ENCODE measurements at places on chromosomes 16 and 17.

DNA sequence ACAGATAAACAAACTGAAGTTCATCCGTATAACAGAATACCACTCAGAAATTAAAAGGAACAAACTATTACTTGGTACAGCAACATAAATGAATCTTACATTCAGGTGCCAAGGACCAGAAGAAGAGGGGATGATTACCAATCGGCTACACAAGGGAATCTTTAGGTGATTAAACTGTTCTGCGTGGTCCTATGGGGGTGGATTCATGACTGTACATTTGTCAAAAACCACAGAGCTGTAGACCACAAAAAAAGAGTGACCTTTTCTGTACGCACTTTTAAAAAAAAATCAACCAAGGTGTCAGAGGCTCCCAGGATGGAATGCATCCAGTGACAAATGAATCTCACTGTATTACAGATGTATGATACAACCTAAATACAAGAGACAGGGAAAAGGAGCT lies 110.8 kb downstream of the CDYL2 start:
- DNase-seq, result no peak

- DNase-seq, result no peak
Measured at GRCh38 chr16:11681976-11682654, 13.9 kb downstream of the SNN start.

DNA sequence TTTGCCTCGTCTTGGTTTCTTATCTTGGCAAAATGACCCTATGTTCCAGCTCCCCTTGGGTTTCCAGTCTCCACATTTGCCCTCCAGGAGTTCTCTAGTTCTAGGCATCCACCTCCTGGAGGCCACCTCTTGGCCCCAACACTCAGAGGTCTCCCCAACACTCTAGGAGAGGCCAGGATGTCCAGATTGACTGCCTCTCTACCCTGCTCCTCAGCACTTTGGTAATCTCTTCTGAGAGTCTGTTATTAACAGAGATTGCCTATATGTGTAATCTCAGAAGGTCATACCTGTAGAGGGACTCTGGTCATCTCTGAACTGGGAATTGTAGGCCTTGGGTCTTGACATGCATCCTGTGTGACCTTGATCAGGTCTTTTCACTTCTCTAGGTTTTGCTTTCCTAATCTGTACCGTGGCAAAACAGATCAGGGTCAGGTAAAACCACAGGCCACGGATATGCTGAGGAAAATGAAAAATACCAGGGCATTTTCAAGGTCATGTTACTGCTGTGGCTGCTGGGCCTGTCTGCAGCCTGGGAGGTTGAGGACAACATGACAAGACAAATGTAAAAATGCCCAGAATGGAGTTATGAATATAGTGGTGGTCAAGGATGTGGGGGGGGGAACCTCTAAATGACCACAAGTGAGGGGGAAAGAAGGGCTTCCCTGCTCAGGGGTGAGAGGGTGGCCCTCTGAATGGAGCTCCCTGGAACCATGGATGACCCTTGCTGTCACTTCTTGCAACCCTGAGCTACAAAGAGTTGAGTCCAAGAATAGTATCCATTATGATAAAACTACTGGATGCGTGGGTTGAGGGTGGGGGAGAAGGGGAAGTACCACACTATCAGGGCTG lies 5.0 kb upstream of the CCL4L2 start:
- no peak for DNase-seq

- DNase-seq, result peak; percentile 73
Measured at GRCh38 chr16:86806838-86807351, 228.5 kb downstream of the FOXL1 start.

DNA sequence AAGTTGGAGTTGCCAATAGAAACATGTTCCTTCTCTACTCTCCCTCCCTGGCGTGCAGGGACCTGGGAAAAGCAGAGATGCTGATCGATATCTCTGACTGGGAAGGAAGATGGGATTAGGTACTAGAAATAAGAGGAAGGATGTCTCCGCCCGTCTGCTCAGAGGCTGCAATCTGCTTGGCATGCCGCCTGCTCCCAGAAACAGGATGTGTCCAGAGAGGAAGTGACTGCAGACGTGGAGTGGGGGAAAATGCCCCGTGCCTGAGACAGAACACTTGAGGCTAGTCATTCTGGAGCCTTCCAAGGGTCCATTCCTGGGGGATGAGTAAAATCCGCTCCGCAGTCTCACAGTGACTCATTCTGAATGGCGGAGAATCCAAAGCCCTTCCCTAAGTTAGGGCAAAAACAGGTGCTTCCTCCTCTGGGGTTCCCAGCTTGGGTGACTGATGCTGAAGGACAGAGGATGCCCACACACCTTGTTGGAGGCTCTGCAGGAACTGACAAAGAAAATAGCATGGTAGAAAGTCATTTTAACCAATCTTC lies 45.0 kb upstream of the SMURF2 start:
- no peak for DNase-seq

DNA sequence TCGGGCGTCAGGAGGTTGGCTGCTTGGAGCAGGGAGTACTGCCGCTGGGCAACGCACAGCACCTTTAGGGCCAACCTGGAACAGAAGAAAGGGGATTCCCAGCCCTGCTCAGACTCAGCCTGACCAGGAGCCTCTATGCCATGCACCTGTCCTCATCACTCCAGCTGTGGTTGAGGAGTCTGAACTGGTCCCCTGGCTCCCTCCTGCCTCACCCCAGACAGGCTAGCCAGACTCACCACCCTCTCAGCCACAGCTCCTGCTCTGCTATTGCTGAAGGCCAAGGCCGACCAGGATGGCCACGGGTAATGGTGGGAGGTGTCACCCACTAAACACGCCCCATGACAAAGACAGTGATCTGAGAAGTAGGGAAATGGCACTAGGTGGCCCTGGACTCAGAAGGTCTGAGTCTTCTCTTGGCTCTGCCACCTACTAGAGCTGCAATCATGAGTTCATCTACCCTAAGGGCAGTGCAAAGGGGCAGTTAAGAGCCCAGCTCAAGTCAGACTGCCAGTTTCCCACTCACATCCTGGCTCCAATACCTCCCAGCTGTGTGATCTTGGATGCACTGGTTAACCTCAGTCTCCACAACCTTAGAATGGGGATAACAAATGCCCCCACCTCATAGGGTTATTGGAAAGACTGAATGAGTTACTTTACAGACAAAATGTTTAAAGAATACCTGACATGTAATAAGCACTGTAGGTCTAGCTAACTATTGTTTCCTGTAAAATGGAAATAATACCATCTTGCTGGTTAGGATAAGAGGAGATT lies 13.8 kb upstream of the GFAP start:
- no peak for DNase-seq

- DNase-seq, result no peak
Measured at GRCh38 chr16:55906123-55906522, 30.9 kb upstream of the CES5A start.

DNA sequence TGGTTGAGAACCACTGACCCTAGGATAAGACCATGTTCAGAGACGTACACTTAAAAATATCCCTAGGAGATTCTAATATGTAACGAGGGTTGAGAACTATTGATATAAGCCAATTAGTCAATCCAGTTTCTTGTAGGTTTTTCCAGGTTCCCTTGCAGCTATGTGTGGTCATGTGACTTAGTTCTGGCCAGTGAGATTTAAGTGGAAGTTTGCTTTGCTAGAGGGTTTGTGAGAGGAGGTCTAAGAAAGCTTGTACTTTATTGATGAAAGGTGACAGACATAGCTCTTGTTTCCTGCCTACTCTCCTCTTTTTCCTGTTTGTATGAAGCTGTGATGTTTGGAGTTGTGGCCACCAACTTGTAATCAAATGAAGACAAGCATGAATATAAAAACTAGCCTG lies 110.1 kb upstream of the SIAH1 start:
- no peak for DNase-seq

DNA sequence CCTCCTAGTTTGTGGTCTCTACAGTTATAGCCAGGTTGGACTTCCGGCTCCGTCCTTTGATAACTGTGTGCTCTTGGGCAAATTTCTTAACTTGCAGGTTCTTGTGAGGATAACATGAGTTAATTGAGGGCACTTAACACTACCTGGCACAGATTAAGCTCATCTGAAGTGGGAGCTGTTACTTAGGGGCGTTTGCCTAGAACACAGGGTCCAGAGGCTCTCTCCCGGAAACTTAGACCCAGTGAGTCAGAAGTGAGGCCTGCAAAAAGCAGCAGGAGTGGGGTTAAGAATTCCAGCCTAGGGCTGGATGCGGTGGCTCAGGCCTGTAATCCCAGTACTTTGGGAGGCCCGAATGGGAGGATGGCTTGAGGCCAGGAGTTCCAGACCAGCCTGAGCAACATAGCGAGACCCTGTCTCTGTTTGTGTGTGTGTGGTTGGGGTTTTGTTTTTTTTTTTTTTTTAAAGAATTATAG lies 1.4 kb downstream of the MVP start:
- DNase-seq, result no peak

DNA sequence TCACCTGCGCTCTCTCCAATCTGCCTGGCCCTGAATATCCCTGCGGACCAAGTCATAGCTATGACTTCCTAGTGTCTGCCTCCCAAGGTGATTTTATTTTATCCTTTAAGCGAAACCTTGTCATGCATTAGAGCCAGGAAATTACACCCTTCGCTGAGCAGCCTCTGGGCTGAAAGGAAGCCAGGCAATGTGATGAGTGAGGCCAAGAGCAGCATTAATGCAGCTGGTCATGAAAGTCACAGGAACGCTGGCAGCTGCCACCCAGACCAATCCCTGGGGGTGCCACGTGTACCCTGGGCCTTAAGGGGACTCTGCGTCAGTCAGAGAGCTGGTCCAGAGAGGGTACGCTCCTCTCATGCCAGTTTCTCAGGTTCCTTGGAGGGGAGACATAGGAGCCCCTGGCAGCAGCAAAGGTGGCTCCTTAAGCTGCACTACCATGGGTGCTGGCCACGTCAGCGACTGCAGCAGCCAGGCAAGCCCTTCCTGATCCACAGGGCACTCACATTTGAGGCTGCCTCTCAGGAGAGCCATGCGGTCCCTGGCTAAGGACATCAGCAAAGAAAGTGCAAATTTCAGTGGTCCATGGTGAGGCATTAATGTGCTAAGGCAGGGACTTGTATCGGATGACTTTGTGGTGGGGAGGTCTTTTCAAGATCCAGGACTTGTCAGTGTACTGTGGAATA lies 42.7 kb upstream of the WSCD1 start:
- no peak for DNase-seq

DNA sequence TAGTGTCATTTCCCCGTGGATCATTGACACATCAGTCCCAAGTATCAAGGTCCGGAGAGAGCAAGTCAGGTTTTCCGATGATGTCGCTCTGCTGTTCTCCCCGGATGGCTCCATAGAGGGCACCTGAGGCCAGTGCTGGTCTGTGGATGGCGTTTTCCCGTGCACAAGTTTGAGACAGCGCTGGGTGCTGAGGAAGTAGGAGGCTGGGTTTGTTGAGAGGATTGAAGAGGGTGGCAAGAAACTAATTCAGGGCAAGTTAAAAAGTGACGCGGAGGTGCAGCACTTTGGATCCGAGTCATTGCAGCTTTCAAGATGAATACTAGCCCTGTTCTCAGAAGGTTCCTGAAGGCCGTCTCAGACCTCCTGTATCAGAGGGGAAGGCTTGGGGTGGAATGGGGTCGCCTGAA lies 7.7 kb downstream of the NUBP1 start:
- no peak for DNase-seq

DNA sequence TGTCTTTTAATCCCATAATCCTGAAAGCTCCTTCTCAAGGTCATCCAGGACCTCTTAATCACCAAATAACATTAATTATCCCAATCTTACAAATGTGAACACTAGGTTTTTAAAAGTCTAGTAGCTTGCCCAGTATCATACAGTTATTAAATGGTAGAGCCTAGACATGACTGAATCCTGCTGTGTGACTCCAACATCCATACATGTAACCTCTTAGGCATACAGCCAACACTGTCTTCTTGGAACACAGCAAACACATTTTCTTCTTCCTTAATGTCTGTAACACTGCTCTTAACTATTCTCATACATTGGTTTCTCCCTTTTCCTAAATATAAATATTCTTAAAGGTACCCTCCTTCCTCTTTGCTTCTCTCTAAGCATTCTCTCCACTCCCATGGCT lies 13.7 kb downstream of the BRIP1 start:
- no peak for DNase-seq

- no peak for DNase-seq
Measured at GRCh38 chr17:70810609-70811008, 641.3 kb downstream of the KCNJ2 start.

GRCh38 chr16:15865742-15866141 lies 8.9 kb upstream of the MYH11 start:
- no peak for DNase-seq

- DNase-seq, result no peak
Measured at GRCh38 chr17:39069114-39069756, 82.2 kb downstream of the PLXDC1 start.

GRCh38 chr16:88376835-88377726 lies 5.7 kb upstream of the ZNF469 start:
- DNase-seq, result no peak

DNA sequence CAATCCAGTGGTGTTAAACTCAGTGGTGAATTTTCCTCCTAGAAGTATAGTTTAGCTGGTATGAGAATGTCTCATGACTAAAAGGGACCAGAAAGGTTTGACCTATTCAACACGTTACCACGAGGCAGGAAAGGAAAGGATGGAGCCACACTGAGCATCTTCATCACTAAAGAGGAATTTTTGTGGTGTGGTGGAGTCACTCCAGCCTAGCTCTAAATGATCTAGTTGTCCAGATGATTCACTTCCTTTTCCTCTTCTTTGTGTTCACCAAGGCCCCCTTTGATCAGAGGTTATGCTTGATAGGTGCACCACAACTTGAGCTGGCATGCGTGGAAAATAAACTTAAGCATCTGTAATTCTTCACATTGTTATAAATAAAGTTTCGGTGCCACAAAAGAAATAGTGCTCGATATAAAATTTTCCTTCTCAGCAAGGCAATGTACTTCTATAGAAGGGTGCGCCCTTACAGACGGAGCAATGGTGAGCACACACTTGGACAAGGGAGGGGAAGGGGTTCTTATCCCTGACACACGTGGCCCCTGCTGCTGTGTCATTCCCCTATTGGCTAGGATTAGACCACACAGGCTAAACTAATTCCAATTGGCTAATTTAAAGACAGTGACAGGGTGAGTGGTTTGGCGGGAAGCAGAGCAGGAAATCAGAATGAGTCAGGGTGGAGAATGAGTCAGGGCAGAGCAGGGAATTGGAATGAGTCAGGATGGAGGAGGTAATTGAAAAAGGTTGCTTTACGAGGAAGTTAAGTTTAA lies 254.6 kb downstream of the HS3ST3A1 start:
- DNase-seq, result no peak

DNA sequence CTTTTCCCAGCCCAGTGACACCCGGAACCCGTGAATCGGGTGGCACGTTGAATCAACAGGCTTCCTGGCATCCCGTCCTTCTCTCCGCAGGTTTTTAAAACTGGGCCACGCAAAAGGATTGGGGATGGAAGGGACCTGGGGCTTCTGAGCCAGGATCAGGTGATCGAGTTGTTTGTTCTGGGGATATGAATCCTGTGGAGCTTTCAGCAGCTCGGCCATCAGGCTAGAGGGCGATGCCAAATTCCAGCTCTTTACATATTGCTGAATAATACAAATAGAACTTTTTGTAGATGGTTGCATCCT lies 473 bp downstream of the SUPT6H start:
- DNase-seq, result no peak
